SJSA1 (cell line): ENCODE measurements at places on chromosomes 6 and 20. TPM values are rescaled to one million over a fixed set of nuclear protein-coding genes. Genes with fewer than 3 reads are reported as not detected.

The CST1 gene
- total RNA-seq = not detected in 2 replicates

The TEAD3 gene
- 14.5 and 24.4 TPM in 2 replicates for total RNA-seq

The IMPG1 gene
- not detected in 2 replicates for total RNA-seq

DNA sequence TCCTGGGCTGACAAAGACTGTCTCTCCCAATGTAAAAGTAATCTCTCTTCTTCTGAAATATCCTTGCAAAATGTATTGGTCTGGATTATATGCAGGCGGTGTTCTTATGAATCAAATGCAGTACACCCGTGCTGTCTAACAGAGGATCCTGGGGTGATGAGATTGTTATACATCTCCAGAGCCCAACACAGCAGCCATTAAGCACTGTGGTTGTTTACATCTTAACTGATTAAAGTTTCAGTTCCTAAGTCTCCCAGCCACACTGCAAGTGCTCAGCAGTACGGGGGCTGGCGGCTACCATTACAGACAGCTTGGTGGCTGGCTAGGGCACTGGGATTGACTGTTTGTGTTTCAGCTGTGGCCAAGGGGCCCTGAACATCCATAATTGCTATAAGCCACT is 7.0 kb downstream of the UNC93A start:
- no peaks in the 10 kb centered on the region for H3K27me3 ChIP-seq
- DNase-seq = no peak
- no peak overlapping the region for H3K27ac ChIP-seq

DNA sequence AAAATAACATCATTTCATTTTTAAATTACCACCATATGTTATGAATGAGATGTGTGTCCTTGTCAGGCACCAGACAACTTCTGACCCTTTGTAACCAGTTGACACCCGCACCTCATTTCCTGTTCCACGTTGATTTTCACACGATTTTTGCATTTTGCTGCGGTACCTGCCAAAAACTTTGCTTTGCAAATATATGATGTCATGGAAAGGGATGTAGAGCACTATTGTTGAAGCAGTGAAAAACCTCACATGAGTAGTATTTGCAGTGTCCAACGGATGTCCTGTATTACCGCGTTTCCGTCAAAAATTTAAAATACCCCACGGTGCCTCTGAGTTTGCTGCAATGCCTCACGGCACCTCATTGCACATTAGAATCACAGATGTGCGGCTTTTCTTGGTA is 115.6 kb downstream of the MTHFD1L start:
- no peak overlapping the region for H3K4me3 ChIP-seq
- no peak for DNase-seq
- no peaks in the 10 kb centered on the region for H3K4me1 ChIP-seq
- peaks cover 31% of the 10 kb centered on the region for H3K36me3 ChIP-seq
- no peaks in the 10 kb centered on the region for H3K27me3 ChIP-seq

GRCh38 chr20:11380283-11380682 is 537.4 kb upstream of the BTBD3 start:
- no peaks in the 10 kb centered on the region for H3K27me3 ChIP-seq
- no peak overlapping the region for H3K4me3 ChIP-seq
- no peak for DNase-seq
- H3K27ac ChIP-seq = no peak overlapping the region
- H3K36me3 ChIP-seq = no peaks in the 10 kb centered on the region
- H3K4me1 ChIP-seq = no peaks in the 10 kb centered on the region

- no peaks in the 10 kb centered on the region for H3K4me1 ChIP-seq
- H3K27ac ChIP-seq = no peak overlapping the region
- H3K27me3 ChIP-seq = peaks cover 4% of the 10 kb centered on the region; the same call in 1 of the 2 replicates
- no peak overlapping the region for H3K4me3 ChIP-seq
- no peak for DNase-seq
Measured at GRCh38 chr20:25749649-25750048, 53.0 kb upstream of the ZNF337 start.
